ENCODE measurements at places on chromosomes 4 and X.

DNA sequence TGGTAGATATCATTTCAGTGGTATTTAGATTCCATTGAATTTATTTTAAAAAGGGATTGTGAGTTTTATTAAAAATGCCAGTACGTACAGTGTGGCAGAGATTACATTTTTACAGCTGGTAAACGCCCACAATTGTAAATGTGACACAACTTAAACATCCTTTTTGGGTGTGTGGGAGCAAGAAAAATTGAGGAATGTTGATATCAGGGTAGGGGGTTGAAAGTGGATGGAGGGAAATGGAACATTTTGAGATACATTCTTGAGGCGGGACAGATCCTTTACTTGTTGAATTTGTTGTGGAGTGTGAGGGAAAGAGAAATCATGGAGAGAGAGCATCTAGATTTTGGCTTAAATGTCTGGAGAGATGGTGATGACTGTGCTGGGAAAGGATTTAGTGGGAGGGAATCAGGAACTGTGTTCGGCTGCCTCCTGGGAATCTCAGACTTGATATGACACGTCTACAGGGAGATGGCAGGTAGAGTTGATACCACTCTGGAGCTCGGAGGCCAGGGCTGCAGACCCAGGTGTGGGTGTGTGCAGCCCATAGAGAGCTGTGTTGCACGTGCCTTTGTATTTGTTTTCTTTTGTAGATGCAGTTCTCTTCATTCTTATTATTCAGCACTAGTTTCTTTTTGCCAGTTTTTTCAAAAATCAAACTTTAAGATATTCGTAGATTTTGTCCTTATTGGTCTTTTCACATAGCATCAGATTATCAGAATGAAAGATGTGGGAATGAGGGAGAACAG is 10.8 kb downstream of the TMEM131L start:
- DNase-seq = no peak

DNA sequence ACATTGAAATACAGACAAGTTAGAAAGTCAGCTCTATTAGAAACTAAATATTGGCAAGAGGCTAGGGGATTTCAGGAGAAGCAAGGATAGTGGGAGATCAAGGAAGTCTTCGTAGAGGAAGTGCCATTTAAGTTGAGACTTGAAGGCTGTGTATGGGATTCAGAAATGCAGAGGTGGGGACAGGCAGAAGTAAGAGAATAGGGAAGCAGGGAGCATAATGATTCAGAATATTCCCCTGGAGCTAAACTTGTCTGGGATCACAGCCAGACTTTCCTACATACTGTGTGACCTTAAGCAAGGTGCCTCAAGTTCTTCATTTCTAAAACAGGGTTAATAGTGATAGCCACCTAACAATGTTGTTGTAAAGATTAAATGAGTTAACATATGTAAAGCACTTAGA is 108.8 kb downstream of the DDIT4L start:
- DNase-seq = no peak

GRCh38 chr4:24180586-24180985 is 290.7 kb upstream of the PPARGC1A start:
- DNase-seq = no peak

DNA sequence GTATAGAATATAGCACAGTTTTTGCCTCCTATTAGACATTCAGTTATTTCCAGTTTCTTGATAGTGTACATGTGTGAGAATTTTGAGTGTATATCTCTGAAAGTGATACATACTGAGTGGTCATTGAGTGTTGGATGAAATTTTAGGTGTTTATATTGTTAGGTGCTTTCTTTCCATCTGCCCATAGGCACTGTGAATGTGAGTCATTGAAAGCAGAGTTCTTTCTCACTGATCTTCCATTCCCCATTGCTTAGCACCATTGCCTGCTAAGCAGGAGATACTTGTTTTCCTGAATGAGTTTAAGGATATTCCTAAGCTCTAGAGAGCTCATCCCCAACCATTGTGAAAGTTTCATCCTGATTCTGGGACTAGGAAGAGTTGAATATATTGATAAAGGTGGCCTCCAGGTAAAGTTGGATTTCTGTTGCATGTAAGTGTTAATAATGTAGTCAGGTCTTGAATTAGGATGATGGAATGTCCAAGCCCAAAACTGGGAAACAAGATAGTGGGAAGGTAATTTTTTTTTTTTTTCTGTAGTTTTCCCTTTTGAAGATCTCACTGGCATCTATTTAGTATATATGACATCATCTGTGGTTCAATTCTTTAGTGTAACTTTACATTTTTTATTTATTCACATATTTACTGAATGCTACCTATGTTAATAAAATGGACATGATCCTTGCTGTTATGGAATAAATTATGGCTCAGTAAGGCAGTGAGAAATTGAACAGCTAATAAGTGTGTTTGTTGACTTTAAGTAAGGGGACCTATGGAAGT is 22.1 kb downstream of the UBE2K start:
- no peak for DNase-seq

DNA sequence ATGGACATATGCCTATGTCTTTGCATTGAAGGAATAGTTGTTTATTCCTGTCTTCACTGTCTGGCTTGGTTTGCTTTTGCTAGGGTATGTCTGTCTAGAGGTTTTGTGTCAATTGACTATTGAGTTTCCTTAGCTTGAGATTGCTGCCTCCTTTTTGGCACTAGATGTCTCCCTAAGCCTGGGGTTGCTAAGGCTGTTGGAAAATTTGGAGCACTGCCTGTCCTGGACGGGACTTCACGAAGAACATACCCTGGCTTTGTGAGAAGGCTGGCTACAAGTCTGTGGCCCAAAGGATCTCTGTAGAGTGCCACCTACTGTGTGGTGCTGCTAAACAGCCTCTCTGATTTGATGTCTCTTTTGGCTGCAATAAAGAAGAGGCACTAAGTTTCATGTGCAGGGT is 183.8 kb upstream of the NUDT10 start:
- no peak for DNase-seq

GRCh38 chr4:15719506-15719905 is 16.6 kb downstream of the BST1 start:
- no peak for DNase-seq

- no peak for DNase-seq
These were observed 902.1 kb upstream of the NDST4 start for GRCh38 chr4:116015549-116015948.

DNA sequence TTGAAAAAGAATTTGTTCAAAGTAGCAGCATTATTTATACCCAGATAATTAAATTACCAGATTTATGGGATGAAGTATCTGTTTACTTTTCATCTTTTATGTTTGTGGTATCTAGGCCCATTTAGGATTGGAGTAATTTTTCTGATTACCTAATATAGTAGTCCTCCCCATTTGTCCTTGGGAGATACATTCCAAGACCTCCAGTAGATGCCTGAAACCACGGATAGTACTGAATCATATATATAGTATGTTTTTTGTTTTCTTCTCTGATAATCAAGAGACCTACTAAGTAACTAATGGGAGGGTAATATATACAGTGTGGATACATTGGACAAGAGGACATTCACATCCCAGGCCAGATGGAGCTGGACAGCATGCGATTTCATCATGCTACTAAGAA is 30.7 kb upstream of the PTPN13 start:
- DNase-seq = no peak

DNA sequence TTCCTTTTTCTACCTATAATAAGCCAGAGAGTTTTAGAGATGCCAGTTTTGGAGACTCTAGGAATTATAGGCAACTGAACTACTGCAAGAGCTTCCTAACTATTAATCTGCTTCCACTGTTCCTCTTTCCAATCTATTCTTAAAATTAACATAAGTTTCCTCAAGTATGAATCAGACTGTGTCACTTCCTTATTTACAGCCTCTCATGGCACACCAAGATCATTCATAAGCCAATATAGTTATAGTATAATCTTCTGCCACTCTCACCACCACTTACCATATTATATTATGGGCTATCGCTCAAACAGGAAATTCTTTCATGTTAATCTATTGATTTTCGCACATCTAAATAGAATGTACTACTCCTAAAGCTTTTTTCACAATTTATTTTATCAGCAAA is 383.5 kb downstream of the STPG2 start:
- DNase-seq = no peak

DNA sequence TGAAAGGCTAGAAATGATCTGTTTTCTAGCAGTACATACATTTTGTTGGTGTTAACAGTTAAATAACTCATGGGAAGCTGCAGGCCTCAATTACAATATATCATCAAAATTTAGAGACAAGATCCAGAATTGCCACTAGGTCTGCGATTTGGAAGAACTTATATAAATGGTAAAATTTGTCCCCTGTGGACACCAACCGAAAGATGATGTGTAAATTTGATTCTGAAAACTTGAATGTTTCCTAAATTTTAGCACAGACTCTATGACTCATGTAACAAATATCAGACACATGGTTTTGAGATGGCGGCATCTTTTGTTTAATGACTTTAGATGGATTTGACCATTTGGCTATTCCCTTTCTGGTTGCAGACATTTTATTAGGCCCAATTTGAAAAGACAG is 6.0 kb upstream of the HPGDS start:
- DNase-seq = no peak

GRCh38 chr4:81912376-81913030 is 440.8 kb upstream of the RASGEF1B start:
- DNase-seq = no peak

DNA sequence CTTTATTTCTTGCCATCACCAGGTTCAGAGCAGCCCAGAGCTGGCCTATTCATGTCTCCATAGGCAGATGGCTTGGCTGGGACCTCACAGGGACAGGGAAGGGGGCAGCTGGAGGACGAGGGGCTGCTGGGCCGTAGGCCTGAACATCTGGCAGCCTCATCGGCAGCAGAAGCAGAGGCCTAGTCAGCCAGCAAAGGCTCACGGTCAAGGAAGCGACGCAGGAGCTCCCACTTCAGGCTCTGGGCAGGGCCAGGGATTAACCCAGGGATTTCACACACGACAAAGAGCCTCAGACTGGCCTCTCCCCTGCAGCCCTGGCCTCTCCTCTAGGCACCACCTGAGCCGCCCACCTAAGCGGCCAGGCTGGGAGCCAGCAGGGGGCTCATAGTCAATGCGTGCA is 46.0 kb upstream of the MAN2B2 start:
- DNase-seq = no peak

DNA sequence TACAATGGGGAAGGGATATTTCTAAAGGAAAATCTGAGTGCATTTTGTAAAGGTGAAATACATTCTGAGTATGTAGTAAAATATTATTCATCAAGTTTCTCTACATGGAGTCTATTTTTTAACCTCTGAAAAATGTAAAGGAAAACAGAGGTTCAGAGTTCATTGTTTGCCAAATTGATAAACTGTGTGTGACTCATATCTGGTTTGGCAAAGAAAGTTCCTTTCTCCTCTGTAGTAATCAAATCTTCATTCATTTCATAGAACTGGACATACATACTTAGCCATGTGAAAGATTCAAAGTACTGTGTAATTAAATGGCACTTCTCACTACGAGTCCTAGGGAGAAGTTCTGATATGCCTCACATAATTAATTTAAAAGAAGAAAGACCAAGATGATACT is 61.6 kb downstream of the HPGD start:
- DNase-seq = no peak

- no peak for DNase-seq
These were observed 141.0 kb downstream of the PJA1 start for GRCh38 chrX:69024161-69024736.

- no peak for DNase-seq
These were observed 38.6 kb upstream of the SORCS2 start for GRCh38 chr4:7153711-7154110.

GRCh38 chr4:149765630-149766029 is 50.0 kb downstream of the IQCM start:
- no peak for DNase-seq

DNA sequence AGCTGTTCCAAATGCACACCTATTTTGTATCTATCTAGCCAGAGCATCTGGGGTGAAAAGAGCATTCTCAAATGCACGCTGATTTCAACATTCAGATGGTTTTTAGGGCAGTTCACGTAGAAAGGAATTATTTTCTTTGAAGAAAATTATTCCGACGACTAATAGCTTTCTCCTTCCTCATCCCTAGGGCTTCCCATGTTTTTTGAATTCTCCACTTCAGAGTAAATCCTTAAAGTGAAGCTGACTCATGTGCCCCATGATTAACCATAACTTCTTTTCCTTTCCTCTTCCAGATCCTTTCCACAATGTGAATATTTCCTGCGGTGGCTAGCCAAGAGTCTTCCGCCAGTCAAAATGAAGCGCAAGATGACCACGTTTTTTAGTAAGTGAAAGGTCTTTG is 86.7 kb upstream of the PDHA1 start:
- DNase-seq = no peak

DNA sequence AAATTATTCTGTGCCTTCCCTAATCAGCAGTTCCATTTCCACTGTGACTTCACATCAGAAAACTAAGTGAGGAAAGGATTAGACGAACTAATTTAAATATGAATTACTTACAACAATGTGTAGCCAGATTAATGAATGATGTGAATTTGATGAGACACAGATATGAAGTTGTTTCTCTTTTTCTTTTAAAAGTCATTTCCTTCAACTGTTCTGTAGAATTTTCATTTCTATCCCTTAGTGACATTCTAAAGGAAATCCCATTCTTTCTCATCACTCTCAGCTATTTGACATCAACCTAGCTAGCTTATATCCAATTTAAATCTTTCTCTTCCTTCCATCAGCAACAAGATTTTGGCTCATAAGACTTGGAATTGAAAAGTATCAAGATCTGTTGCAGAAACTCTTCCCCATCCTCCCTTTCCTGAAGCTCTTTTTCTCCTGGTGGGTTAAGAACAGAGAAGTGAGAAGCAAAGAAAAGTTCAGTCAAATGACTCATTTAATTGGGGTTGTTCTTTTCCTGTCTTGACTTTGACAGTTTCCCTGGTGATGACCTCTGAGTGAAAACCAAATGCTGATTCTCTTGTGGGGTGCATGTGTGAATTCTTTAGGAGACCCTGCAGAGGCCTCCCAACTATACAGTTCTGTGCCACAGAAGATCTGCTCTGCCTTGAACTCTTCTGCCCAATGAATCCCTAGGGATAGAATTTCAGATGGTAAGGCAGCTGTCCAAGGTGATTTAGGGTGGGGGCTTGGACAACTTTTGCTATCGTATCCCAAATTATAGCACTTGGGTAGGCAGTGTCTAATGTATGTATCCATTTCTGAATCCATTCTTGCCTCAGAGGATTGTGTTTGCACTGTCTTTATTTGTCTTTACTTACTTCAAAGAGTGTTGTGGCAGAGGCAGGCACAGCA is 232.5 kb upstream of the GPRIN3 start:
- no peak for DNase-seq

All from stimulated activated CD4-positive, alpha-beta T cell treated with anti-CD3 and anti-CD28 coated beads, Interleukin-1b, Interleukin-23, amount 100 ng/mL, for 24 hours (primary cell).